Stimulated activated CD8-positive, alpha-beta memory T cell treated with anti-CD3 and anti-CD28 coated beads, Interleukin-15, amount 100 ng/mL, for 4 hours (primary cell): ENCODE measurements at places on chromosomes 7 and 10.

- DNase-seq: no peak
Observed at GRCh38 chr10:64113792-64114191, 592.6 kb downstream of the REEP3 start.

- no peak for DNase-seq
Observed at GRCh38 chr7:131543298-131543697, 13.1 kb downstream of the PODXL start.

GRCh38 chr7:91720260-91720937 lies 160.1 kb downstream of the MTERF1 start:
- DNase-seq: no peak

DNA sequence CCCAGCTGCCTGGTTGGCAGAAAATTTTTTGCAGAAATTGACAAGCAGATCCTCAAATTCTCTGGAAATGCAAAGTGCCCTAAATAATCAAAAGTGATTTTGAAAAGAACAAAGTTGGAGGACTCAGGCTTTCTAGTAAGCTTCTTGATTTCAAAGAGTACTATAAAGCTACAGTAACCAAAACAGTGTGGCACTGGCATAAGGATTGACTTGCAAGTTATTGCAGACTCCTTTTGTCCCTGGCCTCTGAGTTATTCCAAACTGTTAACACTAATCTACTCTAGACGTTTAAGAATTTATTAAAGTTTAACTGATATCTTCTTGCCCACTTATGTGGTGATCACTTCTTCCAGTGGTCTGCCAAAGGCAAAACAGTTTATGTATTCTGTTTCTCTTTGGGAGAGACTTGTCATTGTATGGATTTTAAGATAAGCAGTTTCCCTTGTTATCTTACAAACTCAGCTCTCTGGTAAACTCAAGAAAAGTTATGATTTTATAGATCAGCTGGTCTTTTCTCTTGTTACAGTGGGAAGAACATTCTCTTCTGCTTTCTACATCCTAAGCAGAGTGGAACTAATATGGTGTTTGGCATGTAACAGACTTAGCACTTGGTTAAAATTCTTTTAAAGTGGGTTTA lies 41.4 kb downstream of the LOXL4 start:
- no peak for DNase-seq

- DNase-seq: no peak
Observed at GRCh38 chr10:126301701-126302475, 86.4 kb downstream of the ADAM12 start.

GRCh38 chr7:132095111-132095765 lies 481.0 kb downstream of the PLXNA4 start:
- no peak for DNase-seq
